NCI-H1694 (cell line): ENCODE measurements at places on chromosomes 7 and 10.

DNA sequence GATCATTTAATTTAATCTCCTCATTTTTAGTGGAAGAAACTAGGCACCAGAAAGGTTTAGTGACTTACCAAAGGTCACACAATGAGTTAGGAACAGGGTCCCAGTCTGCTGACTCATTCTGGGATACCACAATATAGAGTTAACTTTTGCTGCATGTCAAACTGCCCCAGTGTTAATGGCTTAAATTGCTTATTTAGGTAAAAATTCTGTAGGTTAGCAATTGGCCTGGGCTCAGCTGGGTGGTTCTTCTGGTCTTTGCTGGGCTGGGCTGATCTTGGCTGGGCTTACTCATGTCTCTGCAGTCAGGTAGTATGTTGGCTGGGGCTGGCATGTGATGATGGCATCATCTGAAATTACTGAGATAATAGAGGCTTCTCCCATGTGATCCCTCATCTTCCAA, 111.6 kb downstream of the EMX2 start:
- DNase-seq: no peak

DNA sequence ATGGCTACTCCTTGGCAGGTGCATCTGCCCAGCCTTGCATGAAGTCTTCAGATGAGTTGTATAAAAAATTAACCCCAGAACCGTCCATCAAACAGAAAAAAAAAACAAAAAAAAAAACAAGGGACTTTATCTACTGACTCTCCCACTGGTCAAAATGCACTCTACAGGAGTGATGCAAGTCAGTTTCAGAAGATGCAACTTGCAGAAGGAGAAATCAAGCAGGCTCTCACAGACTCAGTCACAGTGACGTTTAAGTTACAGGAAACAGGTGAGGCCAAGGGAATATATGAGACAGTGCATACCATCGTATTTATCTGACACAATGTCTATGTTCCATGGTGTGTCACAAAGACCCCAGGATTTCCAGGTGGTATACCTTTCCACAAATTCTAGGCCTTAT, 17.5 kb upstream of the PRPS1L1 start:
- no peak for DNase-seq

- DNase-seq: peak; percentile 55
Measured at GRCh38 chr7:2613931-2614600, 17.7 kb upstream of the TTYH3 start.

DNA sequence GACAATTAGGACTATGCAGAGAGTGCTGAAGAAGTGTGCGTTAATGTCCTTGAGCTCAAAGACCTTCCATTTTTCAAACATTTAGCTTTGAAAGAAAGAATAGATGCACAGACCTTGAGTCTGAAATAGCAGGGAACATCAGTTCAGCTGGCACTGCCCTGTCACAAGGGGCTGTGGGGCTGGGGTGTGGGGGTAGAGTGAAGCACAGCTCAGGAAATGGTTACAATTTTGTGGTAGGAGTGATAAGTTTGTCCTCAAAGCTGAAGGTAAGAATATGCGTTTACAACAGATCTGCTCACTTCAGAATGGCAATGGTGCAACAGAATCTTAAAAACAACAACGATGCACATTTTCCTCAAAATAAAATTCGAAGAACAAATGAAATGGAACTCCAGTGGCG, 33.6 kb downstream of the SMKR1 start:
- no peak for DNase-seq

DNA sequence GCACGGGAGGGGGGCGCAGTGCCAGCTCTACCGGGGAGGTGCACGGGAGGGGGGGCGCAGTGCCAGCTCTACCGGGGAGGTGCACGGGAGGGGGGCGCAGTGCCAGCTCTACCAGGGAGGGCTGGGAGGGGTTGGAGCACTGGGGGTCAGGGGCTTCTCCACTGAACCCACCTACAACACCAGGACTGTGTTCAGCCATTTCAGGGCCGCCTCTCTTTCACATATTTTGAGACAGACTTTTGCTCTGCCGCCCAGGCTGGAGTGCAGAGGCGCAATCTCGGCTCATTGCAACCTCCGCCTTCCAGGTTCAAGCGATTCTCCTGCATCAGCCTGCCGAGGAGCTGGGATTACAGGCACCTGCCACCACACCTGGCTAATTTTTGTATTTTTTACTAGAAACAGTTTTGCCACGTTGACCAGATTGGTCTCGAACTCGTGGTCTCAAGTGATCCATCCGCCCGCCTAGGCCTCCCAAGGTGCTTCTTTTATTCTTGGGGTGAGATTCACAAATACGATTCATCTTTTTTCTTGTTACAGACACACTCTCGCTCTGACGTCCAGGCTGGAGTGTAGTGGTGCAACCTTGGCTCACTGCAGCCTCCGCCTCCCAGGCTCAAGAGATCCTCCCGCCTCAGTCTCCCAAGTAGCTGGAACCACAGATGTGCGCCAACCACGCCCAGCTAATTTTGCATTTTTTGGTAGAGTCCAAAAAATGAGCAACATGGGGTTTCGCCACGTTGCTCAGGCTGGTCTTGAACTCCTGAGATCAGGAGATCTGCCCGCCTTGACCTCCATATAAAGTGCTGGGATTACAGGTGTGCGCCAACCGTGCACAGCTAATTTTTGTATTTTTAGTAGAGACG, 37.0 kb downstream of the ADAP1 start:
- no peak for DNase-seq

DNA sequence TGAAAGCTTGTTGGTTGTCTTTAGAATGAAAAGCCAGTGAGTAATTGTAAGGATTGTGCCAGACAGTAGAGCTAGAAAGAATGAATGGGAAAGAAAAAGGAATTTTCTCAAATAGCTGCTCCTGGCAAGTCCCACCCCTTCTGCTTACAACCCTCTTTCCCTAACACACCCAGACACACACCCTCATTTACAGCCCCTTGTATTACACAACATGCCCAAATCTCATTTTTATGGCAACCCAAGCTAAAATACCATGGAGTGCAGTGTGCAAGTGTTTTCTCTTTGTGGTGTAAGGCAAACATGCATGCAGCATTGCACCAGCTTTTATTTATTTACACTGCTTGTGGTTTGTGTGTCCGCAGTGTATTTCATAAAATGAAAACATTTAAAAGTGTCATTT, 1.5 kb downstream of the PRKAR2B start:
- DNase-seq: no peak

DNA sequence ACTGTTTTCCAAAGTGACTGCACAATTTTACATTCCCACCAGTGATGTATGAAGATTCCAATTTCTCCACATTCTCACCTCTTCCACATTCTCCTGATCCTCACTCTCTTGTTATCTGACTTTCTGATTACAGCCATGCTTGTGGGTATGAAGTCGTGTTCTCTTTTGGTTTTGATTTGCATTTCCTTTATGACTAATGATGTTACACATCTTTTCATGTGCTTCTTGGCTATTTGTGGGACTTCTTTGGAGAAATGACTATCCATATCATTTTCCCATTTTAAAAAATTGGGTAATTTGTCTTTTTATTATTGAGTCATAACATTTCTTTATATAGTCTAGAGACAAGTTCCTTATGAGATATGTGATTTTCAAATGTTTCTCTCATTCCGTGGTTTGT, 10.5 kb upstream of the GIMAP8 start:
- no peak for DNase-seq

GRCh38 chr10:14815681-14816080, 22.2 kb downstream of the CDNF start:
- no peak for DNase-seq

GRCh38 chr10:107807836-107808235, 643.3 kb upstream of the SORCS1 start:
- no peak for DNase-seq

- DNase-seq: no peak
Measured at GRCh38 chr7:79622781-79623180, 169.3 kb upstream of the MAGI2 start.

DNA sequence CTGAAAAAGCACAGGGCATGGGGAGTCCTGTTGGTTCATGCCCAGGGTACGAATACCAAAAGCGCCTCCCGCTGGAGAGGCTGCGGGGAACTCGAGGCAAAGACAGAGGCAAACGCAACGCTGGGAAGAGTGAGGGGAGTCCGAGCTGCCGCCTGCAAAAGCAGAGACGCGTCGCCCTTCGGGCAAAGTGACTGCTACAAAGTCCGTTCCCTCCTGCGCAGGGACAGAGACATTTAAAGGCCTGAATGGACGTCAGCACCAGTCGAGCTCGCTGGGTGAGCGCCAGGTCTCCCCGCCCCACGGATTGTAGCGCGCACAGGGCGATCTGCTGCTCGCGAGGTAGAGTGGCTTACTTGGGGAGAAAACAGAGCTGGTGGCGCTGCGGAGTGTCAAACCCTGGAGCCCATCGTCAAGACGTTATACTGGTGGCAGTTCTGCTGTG, 732.8 kb downstream of the ZWINT start:
- DNase-seq: no peak

DNA sequence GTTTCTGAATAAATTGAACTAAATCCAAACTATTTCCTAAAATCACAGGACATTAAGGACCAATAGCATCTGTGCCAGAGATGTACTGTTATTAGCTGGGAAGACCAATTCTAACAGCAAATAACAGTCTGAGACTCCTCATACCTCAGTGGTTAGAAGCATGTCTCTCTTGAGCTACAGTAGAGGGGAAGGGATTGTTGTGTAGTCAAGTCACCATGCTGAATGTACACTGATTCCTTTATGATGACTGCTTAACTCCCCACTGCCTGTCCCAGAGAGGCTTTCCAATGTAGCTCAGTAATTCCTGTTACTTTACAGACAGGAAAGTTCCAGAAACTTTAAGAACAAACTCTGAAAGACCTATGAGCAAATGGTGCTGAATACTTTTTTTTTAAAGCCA, 13.9 kb downstream of the MEST start:
- no peak for DNase-seq

DNA sequence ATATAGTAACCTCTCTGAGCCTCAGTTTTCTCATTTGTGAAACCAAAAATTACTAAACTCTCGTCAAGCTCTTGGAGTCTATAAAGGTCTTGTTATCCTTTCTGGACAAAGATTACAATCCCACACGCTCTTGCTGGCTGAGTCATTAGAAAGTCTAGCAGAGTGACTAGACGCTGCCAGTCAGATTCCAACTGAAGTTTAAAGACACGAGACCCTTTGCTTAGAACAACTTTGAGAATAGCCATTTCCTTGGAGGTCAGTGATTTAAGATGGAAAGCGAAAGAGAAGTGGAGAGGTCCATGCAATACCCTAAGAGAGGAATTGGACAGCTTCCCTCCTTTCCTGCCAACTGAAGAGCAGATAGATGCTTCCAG, 119.5 kb downstream of the APBB1IP start:
- no peak for DNase-seq

GRCh38 chr7:66877577-66878300, 43.3 kb upstream of the TMEM248 start:
- DNase-seq: no peak
